ENCODE measurements at places on chromosomes 5 and 9.

GRCh38 chr5:11121885-11122284 is 360.9 kb upstream of the DAP start:
- no peak for DNase-seq

DNA sequence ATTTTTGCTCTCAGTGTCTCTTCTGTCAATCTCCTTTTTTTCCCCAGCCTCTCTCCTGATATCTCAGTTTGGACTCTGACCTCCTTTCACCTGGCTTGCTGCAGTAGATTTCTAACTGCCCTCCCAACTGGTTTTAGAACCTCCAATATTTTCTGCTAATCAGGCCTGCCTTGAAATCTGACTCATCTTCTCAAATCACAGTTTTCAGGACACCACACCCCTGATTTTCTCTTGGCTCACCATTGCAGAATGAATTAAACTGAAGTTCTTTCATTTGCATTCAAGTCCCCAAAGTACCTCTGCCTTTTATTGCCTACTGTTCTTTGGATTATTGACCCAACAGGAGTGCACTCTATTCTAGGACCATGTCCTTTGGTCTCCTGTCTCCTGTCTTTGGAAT is 310.4 kb upstream of the TRPC7 start:
- DNase-seq = no peak

- DNase-seq = no peak
These were observed 27.8 kb upstream of the SLC44A1 start for GRCh38 chr9:105216440-105217178.

DNA sequence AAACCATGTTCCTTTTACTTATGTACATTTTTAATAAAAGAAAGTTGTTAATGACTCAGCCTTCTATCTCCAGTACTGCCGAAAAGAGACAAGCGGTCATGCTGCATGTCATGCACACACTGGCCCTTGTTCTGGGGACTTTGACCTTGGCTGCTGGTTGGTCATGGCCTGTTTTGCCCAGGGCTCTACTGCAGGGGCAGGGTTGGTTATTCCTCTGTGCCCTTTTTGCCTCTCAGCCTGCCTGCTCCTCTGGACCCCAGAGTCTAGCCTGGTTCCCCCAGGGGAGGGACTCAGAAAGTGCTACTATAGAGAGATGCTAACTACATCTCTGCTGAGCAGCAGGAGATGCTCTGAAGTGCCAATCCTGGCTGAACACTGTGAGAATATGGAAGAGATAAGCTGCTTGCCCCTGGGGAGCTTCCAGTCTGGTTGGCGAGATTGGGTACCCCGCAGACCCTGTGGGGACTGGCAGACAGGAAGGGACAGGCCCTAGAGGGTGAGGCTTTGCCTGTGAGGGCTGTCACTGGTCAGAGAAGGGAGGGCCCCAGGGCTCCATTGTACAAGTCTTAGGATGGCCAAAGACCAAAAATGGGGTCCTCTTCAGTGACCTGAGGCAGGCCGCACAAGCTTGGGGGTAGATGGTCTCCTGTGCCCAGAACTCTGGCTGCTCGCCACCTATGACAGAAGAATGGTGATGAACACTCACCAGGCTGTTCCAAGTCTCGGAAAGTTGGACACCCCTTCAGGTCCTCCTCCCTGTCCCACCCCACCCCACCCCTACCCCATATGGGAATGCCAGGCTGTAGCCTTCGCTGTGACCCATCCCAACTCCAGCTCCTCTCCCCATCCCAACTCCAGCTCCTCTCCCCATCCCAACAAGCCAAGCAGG is 14.3 kb downstream of the IRF1 start:
- no peak for DNase-seq

GRCh38 chr5:121366515-121366914 is 485.2 kb upstream of the FTMT start:
- DNase-seq = no peak

GRCh38 chr9:77210116-77210515 is 32.8 kb downstream of the VPS13A start:
- no peak for DNase-seq
